CD14-positive monocyte (primary cell): ENCODE measurements at places on chromosomes 3 and 15. TPM values are rescaled to one million over a fixed set of nuclear protein-coding genes. Genes with fewer than 3 reads are reported as not detected.

- H3K36me3 ChIP-seq = no peaks in the 10 kb centered on the region
- no peak overlapping the region for H3K4me3 ChIP-seq
- H3K4me1 ChIP-seq = no peaks in the 10 kb centered on the region
- H3K27ac ChIP-seq = no peak overlapping the region
- no peak for DNase-seq
Observed at GRCh38 chr15:73857193-73857920, 16.0 kb upstream of the TBC1D21 start.

GRCh38 chr3:75294124-75294523 lies 370.0 kb upstream of the FRG2C start:
- no peak overlapping the region for H3K4me3 ChIP-seq
- H3K36me3 ChIP-seq = no peaks in the 10 kb centered on the region

The MAP1A gene
- polyA plus RNA-seq = 0.02 TPM

DNA sequence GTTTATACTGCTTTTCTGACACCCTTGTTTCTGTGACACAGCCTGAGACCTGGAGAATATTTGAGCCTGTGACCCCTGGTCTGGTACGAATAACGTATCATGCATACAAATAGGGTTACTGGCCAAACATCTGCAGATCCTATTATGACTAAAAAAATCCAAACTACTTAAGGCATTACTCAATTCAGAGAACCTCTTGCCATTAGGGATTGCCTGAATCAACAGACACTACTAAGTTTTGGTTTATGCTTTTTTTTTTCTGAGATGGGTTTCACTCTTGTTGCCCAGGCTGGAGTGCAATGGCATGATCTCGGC lies 35.4 kb downstream of the OSBPL10 start:
- H3K27ac ChIP-seq = no peak overlapping the region
- H3K4me3 ChIP-seq = no peak overlapping the region
- H3K27me3 ChIP-seq = no peaks in the 10 kb centered on the region
- no peaks in the 10 kb centered on the region for H3K4me1 ChIP-seq

- no peak for DNase-seq
- no peaks in the 10 kb centered on the region for H3K4me1 ChIP-seq
- no peak overlapping the region for H3K27ac ChIP-seq
Observed at GRCh38 chr15:97082830-97083229, 752.3 kb downstream of the NR2F2 start.

- H3K27me3 ChIP-seq = no peaks in the 10 kb centered on the region
- H3K27ac ChIP-seq = no peak overlapping the region
- no peak overlapping the region for H3K4me3 ChIP-seq
- no peaks in the 10 kb centered on the region for H3K4me1 ChIP-seq
- DNase-seq = no peak
Observed at GRCh38 chr3:31187380-31187779, 292.9 kb upstream of the GADL1 start.

The RASL12 gene
- polyA plus RNA-seq = not detected

- H3K36me3 ChIP-seq = no peaks in the 10 kb centered on the region
- no peak overlapping the region for H3K27ac ChIP-seq
- no peaks in the 10 kb centered on the region for H3K4me1 ChIP-seq
- H3K27me3 ChIP-seq = no peaks in the 10 kb centered on the region
Observed at GRCh38 chr3:5692446-5692845, 504.9 kb downstream of the EDEM1 start.

DNA sequence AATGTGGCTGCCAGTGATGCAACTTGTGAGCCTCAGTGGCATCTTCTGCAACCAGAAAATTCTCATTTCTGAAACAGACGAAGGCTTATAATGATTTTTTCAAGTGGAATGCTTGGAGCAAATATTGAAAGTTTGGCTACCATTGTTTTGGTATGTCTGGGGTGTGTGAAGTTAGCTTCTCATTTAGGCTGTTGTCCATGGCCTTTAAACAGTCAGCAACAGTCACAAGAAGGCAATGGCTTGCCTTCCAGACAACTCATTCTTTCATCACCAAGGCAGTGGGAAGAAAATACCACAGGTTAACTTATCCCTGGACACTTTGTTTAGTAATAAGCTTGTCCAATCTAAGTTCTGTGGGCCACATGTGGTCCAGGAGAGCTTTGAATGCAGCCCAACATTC lies 4.7 kb upstream of the BNC1 start:
- H3K4me3 ChIP-seq = no peak overlapping the region
- H3K36me3 ChIP-seq = no peaks in the 10 kb centered on the region
- H3K27ac ChIP-seq = no peak overlapping the region
- H3K4me1 ChIP-seq = no peaks in the 10 kb centered on the region

The B3GNT5 gene
- 2.5 and 14.2 TPM in 2 replicates for polyA plus RNA-seq

The ITPR1 gene
- 8.8 and 21.1 TPM in 2 replicates for polyA plus RNA-seq

- H3K27me3 ChIP-seq = peaks cover 23% of the 10 kb centered on the region
- no peak overlapping the region for H3K4me3 ChIP-seq
- DNase-seq = no peak
- H3K27ac ChIP-seq = no peak overlapping the region
Observed at GRCh38 chr3:134377896-134378295, 3.6 kb upstream of the AMOTL2 start.

DNA sequence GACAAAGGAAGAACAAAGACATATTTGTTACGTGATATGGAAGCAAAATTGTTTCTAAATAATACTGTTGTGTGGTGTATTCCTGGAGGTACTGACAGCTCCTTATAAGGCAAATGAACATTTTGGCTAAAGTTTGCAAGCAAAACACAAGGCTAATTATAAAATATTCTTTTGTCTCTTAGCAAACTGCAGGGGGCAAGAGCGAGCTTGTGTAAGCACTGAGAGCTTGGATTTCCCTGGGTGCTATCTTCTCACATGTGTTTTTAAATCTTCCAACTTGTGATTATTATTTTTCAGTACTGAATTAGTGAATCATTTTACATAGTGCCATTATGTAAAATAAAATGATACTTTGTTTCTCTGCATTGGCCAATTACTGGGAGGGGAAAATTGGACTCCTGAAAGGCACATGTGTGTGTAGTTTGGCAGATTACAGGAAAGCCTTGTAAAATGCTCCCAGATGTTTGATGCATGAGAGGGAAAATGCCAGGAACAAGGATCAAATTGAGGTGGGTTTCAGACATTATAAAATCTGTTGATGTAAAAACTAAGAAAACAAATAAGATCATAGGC lies 611.5 kb downstream of the AGBL1 start:
- no peaks in the 10 kb centered on the region for H3K36me3 ChIP-seq

DNA sequence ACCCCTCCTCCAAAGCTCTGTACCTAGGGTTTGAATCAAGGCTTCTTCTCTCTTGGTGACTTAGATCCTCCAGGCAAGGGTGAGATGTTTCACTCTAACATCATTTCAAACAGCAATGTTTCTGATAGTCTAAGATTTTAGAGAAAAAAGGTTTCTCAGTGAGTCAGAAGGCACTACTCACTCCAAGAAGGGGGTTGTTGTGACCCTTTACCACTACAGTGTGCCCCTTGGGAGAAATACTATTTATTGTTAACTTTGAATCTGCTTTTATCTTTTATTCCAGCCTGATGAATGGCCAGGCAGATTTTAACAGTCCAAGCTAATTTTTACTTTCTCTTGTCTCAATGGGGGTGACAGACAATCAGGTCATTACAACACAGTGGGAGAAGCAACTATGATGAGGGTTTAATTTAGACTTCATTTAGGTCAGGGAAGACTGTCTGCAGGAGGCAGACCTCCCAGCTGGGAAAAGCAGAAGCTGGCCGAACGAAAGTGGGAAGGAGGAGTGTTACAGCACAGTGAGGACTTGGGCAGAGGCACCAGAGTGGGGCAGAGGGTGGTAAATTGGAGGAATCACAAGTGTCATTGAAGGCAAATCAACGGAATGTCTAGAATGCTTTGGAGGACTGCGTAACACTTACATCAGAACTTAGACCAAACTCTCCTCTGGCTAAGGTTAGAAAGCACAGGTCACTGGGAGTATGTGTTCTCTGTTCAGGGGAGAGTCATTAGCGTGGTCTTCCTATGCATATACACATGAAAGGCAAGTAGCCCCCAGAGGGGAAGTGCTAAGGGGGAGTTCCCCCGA lies 21.2 kb downstream of the ZNF860 start:
- H3K4me3 ChIP-seq = no peak overlapping the region
- no peaks in the 10 kb centered on the region for H3K4me1 ChIP-seq
- no peaks in the 10 kb centered on the region for H3K36me3 ChIP-seq
- peak; percentile 8 for DNase-seq
- H3K27ac ChIP-seq = no peak overlapping the region

GRCh38 chr3:125374501-125374995 lies 577 bp downstream of the ZNF148 start:
- peak overlapping the region; percentile 87 for H3K4me3 ChIP-seq
- H3K27me3 ChIP-seq = no peaks in the 10 kb centered on the region
- H3K4me1 ChIP-seq = peaks cover 17% of the 10 kb centered on the region

GRCh38 chr3:79038636-79039035 lies 729.2 kb downstream of the ROBO1 start:
- H3K4me3 ChIP-seq = no peak overlapping the region
- H3K27me3 ChIP-seq = no peaks in the 10 kb centered on the region
- no peaks in the 10 kb centered on the region for H3K4me1 ChIP-seq
- no peak for DNase-seq
- H3K27ac ChIP-seq = no peak overlapping the region
- no peaks in the 10 kb centered on the region for H3K36me3 ChIP-seq

DNA sequence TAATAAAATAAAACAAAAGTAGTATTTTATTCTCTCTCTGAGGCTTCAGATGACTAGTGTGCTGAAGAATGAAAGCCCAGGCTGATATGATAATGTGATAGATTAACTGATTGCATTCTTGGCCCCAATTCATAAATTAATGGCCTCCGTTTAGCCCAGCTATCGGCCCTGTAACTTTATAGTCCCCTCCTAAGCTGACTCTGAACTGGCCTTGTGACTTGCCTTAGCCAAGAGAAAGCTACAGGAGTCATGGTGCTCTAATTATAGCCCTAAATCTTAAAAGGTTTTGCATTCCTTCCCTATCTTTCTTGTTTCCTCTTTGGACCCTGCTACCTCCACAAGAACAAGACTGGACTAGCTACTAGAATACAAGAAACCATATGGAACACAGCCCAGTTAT lies 123.2 kb upstream of the EPHA3 start:
- no peak for DNase-seq
- no peak overlapping the region for H3K4me3 ChIP-seq
- no peaks in the 10 kb centered on the region for H3K27me3 ChIP-seq
- no peaks in the 10 kb centered on the region for H3K4me1 ChIP-seq

- H3K36me3 ChIP-seq = no peaks in the 10 kb centered on the region
- H3K27ac ChIP-seq = peak overlapping the region; percentile 15
- H3K27me3 ChIP-seq = no peaks in the 10 kb centered on the region
- no peak overlapping the region for H3K4me3 ChIP-seq
- peaks cover 27% of the 10 kb centered on the region for H3K4me1 ChIP-seq
Observed at GRCh38 chr3:57226176-57226575, 1.4 kb upstream of the APPL1 start.

The GOLGA8G gene
- not detected in 2 replicates for polyA plus RNA-seq

DNA sequence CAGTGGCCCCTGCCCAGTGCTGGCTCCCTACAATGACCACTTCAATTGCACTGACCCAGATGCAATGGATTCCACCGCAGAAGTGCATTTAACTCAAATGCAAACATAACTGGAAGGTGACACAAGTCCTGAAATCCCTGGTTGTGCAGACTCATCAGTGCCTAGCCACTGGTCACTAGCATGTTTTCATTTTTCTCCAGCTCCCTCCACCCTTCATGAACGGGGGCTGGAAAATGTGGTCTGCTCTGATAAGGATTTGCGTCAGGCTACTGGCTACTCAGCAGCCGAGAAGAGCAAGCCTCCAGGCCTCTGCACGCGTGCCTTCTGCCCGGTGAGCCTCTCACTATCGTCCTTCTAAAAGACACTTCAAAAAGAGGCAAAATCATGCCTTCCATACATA lies 27.4 kb upstream of the FURIN start:
- H3K4me3 ChIP-seq = peak overlapping the region; percentile 69
- H3K36me3 ChIP-seq = no peaks in the 10 kb centered on the region
- DNase-seq = no peak
- H3K27me3 ChIP-seq = no peaks in the 10 kb centered on the region
- peaks cover 91% of the 10 kb centered on the region for H3K4me1 ChIP-seq

The ARGFX gene
- not detected in 2 replicates for polyA plus RNA-seq

DNA sequence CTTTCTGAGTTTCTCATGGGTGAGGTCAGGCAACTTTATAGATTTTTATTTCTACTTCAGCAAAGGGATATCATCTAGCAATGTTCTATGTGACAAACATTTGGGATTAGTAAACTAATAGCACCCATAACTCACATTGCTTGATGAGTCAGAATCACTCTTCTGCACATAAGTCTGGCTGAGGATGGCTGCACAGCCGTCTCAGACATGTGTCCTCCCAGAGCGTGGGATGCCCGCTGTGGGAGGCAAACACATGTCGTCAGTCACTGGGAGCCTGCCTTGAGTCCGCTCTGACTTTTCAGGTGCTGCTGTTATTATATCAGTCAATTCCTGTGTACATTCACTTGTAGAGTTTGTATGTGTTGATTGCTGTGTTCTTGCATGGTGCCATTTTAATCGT lies 230.7 kb upstream of the TRIM42 start:
- DNase-seq = no peak
- H3K27me3 ChIP-seq = no peaks in the 10 kb centered on the region
- H3K4me1 ChIP-seq = no peaks in the 10 kb centered on the region

The MCF2L2 gene
- 0.01 TPM in 1 of 2 replicates, not detected in the other for polyA plus RNA-seq

The SLC51A gene
- 0.37 TPM for polyA plus RNA-seq

GRCh38 chr3:194255252-194256039 lies 95.7 kb downstream of the CPN2 start:
- H3K4me1 ChIP-seq = peaks cover 12% of the 10 kb centered on the region
- no peaks in the 10 kb centered on the region for H3K36me3 ChIP-seq
- no peaks in the 10 kb centered on the region for H3K27me3 ChIP-seq

GRCh38 chr3:166897811-166898210 lies 482.3 kb downstream of the ZBBX start:
- no peak overlapping the region for H3K27ac ChIP-seq
- H3K27me3 ChIP-seq = no peaks in the 10 kb centered on the region
- DNase-seq = no peak

The NMNAT3 gene
- polyA plus RNA-seq = 2.9 and 3.2 TPM in 2 replicates

DNA sequence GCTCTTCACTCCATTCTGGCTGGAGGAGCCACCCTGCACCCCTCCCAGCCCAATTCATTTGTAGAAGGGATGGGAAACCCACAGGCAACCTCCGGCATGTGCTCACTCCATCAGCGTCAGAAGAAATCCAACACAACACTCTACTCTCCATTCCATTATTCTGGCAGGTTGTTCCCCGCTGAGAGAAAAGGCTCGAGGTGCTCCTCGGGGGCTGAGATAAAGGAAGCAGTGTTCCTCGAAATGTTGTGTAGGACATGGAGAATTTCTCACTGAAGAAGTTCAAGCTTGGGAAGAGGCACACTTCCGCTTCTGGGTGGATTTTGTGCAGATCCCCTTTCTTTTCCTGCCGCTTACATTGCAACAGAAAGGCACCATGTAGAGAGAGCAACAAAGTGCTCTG lies 355.0 kb upstream of the CFAP20DC start:
- H3K36me3 ChIP-seq = no peaks in the 10 kb centered on the region
- H3K4me1 ChIP-seq = no peaks in the 10 kb centered on the region
- no peaks in the 10 kb centered on the region for H3K27me3 ChIP-seq
- DNase-seq = no peak
- H3K27ac ChIP-seq = no peak overlapping the region

The CPNE9 gene
- 0.51 TPM for polyA plus RNA-seq

- no peak overlapping the region for H3K4me3 ChIP-seq
- DNase-seq = no peak
- H3K27me3 ChIP-seq = no peaks in the 10 kb centered on the region
- H3K4me1 ChIP-seq = peaks cover 48% of the 10 kb centered on the region
- no peak overlapping the region for H3K27ac ChIP-seq
Observed at GRCh38 chr3:171801738-171802589, 8.3 kb downstream of the PLD1 start.

The TMEM212 gene
- polyA plus RNA-seq = not detected
